ENCODE measurements at places on chromosomes 6 and 20. TPM values are rescaled to one million over a fixed set of nuclear protein-coding genes. Genes with fewer than 3 reads are reported as not detected.

ELOVL2 gene
- total RNA-seq = 0.27 TPM

ETV7 gene
- 8.4 TPM for total RNA-seq

ZBTB46 gene
- 7.2 TPM for total RNA-seq

TNF gene
- total RNA-seq = 18.6 TPM

RAET1L gene
- total RNA-seq = 1.8 TPM

LAMP5 gene
- total RNA-seq = 1.9 TPM

DDAH2 gene
- total RNA-seq = 91.5 TPM

SPAG4 gene
- total RNA-seq = 2.6 TPM

IL17A gene
- total RNA-seq = not detected

UBD gene
- total RNA-seq = 9.4 TPM

EDN1 gene
- total RNA-seq = 59.8 TPM

TAF11 gene
- 27.5 TPM for total RNA-seq
